Thoracic aorta (tissue), 2 donors: ENCODE measurements at places on chromosomes 13 and 19.

DNA sequence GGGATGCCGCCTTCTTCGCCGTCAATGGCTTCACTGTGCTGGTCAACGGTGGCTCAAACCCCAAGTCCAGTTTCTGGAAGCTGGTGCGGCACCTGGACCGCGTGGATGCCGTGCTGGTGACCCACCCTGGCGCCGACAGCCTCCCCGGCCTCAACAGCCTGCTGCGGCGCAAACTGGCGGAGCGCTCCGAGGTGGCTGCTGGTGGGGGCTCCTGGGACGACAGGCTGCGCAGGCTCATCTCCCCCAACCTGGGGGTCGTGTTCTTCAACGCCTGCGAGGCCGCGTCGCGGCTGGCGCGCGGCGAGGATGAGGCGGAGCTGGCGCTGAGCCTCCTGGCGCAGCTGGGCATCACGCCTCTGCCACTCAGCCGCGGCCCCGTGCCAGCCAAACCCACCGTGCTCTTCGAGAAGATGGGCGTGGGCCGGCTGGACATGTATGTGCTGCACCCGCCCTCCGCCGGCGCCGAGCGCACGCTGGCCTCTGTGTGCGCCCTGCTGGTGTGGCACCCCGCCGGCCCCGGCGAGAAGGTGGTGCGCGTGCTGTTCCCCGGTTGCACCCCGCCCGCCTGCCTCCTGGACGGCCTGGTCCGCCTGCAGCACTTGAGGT is 7.0 kb downstream of the MAP1S start:
- no peak for DNase-seq

- DNase-seq = no peak
Observed at GRCh38 chr19:36183245-36183628, 31.0 kb upstream of the COX7A1 start.

- no peak for DNase-seq
Observed at GRCh38 chr13:46100191-46100815, 4.5 kb downstream of the CPB2 start.

- DNase-seq = no peak
Observed at GRCh38 chr13:63086286-63086685, 1670.6 kb upstream of the PCDH20 start.

DNA sequence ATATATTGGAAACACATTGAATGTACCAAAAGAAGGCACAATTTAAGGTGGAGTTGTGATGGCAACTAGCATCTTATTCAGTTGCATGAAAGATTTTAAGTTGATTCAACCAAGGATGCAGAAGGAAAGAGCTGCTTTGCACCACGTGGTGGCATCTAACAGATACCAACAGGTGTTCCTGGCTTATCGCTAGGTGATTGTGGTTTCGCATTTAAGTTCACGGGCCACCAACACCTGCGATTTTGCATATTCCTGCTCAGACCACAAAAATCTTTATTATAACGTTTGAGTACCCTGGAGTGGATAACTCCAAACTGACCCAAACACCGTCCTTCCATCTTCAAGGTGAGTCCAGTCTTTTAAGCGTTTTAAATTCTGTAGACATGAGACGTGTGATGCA is 45.3 kb downstream of the RGCC start:
- DNase-seq = no peak

DNA sequence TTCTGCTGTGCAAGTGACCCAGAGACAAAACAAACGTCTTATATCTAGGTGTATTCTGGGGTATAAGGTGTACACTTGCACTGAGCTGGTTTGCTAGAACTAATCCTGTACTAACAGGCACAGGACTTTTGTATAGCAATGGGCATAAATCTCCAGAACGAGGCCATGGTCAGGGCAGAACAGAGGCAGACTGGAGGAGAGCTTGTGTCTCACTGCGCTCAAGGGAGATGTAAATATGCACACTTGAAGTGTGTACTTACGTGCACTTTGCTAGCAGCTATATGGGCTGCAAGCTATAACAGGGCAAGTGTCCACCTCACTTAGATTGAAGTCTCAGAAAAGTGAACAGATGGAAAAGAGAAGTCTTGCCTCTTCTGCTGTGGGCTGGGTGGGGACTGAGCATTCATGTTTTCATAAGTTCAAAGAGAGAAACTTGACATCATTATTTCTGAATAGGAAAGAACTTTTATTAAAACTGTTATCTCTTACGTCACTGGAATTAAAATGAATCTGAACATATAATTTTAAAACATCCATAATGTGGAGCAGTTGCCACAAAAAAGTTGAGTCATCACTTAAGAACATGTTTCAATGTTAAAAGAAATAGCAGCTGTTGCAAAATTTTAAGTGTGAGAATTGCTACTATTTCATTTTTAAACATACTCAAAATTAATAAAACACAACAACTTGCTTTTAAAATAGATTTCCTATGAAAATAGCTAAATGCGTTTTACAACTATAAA is 888.3 kb downstream of the PCDH9 start:
- DNase-seq = no peak

DNA sequence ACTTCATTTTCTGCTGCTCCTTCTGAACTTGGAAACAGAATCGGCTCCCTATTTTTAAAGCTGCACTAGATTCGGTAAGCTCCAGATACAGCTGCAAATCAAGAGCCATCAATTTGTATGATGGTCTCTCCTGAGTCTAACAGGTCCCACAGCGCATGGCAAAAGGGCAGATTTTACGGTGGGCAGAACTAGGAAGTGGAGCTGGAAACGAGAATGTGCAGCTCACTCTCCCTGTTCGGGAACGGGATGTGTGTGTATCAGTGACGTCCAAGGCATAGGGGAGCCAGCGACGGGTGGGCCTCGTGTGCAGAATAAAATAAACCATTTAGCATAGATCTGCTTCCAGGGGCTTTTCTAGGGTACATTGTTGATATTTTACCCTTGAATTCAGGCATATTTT is 74.2 kb downstream of the COL4A1 start:
- DNase-seq = no peak

DNA sequence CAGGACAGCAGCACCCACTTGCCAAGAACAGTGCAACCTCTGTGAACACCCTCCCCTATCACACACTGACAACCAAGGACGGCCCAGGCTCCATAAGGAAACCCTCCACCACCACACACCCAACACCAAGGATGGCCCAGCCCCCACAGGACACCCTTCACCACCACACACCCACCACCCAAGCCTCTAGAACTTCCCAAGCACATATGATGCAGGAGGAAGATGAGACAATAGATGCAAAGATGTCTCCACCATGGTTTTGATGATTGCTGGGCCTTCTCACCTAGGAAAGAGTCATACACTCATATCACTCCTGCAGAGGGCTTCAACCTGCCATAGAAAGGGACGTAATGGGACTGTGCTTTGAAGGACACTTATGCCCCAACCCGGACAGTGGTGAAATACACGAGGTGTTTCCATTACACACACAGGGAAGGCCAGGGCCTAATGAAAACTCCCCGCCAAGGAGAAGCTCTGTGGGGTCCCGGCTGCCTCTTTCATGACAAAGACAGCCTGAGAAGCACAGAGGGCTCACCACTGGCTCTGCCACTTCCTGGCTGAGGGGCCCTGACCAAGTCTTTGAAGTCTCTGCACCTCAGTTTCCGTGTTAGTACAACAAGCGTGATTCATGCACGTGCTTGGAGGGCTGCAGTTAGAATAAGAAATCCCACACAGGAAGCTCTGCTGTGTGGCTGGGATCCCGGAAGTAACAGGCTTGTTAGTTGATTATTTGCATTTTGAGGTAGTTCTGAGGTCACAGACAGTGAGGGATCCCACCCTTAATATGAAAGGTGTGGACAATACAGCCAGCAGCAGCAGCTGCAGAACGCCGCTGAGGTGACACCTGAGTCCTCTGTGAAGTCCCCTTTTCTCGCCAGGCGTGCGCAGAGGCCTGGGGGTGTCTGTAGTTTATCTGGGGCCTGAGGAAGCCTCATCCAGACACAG is 61.9 kb upstream of the ATP12A start:
- no peak for DNase-seq

GRCh38 chr13:21012841-21013681 is 48.3 kb downstream of the LATS2 start:
- no peak for DNase-seq

DNA sequence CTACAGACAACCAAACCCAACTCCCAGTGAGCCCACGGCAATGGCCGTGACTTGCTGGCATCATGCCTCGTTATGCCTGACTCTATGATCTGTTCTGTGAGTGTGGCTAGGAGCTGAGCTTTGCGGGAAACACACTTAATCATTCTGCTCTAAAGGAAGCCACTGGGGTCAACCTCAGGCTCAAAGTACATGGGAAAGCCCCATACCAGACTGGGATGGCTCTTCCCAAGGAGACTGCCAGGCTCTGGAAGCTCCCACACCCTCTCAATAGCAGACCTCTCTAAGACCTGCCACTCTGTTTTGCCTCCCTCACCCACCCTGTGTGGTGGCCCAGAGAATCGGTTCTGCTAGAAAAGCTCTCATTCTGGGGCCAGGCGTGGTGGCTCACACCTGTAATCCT is 2.2 kb downstream of the PEPD start:
- no peak for DNase-seq

DNA sequence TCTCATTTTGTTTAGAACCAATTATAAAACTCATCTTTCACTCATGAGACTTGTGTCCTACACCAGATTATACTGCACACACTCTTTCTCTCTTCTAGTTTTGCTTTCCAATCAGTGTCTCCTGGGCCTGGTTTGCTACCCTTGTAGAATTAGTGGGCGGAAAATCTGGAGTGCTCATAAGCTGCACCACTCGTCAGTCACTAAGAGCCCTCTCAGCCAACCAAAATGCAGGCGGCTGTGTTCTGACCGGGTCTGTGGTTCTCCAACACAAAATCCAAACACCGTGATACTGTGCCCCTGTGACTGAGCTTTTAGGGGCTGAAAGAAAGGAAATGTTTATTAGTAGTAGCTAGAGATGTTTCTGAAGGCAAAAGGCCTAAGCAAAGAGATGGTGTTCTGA is 83.7 kb upstream of the OBI1 start:
- DNase-seq = no peak

- DNase-seq = no peak
Observed at GRCh38 chr19:2719920-2720776, 1.0 kb downstream of the DIRAS1 start.

- no peak for DNase-seq
Observed at GRCh38 chr19:56946159-56946558, 105.6 kb upstream of the PEG3 start.

DNA sequence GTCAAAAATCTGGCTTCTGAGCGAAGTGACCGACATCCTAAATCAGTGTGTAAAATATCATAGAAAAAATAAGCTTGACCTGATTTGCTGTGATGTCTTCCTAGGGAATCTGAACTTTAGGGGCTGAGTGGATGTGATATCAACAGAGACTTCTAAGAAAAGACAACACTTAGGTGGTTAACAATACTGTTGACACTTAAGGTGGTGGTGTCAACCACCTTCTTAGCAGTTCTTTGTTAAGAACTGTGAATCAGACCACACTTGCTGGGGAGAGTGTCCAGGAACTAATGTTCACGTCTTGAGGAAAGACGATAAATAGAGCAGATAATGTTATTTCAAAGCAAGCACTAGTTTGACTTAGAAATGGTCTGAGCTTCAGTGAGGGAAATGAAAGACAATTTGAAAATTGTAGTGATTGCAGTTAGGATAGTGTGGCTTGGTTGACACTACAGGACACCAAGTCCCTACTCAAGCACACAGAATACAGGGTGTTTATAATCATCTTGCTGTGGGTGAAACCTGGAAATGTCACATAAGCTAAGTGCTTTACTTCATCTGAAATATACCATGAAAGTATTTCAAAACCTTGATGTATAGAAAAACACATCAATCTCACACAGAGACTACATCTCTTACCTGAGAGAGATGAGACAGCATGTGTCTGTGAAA is 1936.5 kb downstream of the PCDH9 start:
- no peak for DNase-seq

DNA sequence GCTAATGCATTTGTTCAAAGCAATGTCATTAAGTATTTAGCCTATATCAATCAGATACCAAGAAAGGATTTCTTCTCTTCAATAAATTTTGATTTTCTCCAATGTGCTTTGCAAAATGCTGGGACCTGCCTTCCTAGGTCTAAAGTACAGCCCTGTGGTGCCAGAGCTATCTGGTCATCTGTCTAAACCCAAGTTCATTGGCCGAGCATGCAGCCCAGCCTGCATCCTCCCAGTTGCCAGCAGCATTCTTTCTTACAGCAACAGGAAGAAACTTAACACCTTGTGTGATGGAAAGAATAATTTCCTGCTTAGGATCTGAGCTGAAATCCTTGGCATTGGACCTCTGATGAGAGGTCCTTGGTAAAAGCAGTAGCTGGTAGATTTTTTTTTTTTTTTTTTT is 310.0 kb downstream of the RBM26 start:
- no peak for DNase-seq

DNA sequence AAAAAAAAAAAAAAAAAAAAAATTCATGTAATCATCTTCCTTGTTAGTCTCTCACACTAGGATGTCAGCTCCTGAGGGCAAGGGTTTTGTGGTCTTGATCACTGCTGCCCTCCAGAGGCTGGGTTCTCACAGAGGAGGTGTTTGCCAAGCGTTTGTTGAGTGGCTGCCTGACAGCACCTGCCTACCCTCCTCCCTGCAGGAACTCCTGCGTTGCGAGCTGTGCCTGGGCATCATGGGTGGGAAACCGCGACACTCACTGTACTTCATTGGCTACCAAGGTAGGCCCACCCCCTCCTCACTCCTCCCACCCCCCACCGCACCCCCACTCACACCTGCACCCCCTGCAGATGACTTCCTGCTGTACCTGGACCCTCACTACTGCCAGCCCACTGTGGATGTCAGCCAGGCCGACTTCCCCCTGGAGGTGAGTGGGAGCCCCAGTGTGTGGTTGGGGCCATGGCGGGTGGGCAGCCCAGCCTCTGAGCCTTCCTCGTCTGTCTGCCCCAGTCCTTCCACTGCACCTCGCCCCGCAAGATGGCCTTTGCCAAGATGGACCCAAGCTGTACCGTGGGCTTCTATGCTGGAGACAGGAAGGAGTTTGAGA is 8.1 kb downstream of the ATG4D start:
- DNase-seq = no peak

- DNase-seq = no peak
Observed at GRCh38 chr19:53782698-53783097, 41.4 kb downstream of the NLRP12 start.

DNA sequence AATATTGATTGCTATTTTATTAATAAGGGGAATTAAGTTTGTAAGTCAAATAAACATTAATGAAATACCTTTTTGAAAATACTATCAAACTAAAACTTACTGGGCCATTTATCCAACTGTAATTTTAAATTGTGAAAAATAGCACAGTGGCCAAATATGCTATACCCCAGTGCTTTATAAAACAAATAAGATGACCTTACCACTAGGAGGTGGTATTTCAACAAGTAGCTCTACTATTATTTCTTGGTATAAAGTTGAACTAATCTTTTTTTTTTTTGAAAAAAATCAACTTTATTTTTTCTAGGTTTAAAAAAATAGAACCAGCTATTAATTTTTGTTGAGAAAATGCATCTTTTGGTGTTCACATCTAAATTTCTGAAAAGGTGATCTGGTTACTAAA is 14.7 kb downstream of the LACC1 start:
- no peak for DNase-seq
